Activated T-helper 1 cell treated with anti-CD3 and anti-CD28 coated beads, Interleukin-2, amount 50 U/mL, for 16 hours (primary cell): ENCODE measurements at places on chromosomes 2 and 18.

DNA sequence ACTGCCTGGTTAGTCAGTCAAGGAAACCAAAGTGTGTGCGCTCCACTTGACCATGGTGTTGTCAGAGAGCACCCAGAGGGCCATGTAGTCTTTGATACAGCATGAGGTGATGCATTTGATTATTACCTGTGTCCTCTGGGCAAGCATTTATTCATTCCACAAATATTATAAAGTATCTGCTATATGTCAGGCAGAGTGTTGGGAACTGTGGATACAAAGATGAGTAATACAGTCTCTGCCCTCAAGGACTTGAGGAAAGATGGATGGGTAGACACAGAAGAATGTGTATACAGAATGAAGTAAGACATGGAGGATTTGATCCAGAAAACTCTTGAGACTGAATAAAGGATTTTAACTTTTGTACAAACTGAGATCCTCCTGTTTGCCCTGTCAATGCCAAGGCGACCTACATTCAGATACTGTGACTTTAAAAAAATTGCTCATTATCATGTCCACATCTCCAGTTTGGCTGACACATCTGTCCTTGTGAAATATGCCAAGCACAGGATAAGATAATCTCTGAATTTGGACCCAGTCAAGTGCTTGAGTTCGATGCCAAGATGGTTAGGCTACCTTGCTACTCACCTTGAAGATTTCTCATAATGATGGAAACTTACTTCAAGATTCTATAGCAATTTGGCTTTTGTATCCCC lies 50.8 kb downstream of the ACYP2 start:
- no peak for DNase-seq

DNA sequence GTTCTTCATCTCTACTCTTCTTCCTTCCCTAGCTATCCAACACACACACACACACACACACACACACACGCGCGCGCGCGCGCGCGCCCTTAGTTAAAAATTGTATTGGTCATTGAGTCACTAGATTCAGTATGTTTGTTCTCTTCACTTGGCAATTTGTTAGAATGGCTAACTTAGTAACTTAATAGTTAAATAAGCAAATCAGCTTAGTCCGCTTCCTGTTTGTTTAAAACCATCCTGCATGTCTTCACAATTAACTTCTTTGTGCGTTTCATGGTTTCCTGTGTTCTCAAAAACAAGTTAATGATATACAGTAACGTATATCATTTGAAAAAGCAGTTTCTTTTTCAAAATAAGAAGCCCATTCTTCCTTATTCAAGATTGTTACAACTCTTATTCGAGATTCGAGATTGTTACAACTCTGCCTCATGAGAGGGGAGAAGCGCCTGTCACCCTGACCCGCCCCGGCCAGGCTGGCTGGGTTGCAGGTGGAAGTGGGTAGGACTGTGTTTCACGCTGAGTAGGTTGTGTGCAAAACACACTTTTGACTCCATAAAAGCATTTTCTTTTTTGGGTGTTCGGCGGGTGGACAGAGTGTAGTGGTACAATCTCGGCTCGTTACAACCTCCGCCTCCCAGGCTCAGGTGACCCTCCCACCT lies 9.5 kb upstream of the CNNM3 start:
- peak; percentile 9 for DNase-seq

DNA sequence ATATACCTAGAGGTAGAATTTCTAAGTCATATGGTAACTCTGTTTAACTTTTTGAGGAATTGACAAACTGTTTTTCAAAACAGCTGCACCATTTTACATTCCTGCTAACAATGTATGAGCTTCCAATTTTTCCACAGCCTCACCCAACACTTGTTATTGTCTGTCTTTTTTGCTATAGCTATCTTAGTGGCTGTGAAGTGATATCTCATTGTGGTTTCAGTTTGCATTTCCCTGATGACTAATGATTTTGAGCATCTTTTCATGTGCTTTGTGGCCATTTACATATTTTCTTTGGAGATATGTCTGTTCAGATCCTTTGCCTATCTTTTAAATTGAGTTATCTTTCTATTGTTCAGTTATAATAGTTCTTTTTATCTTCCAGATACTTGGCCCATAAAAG lies 273.8 kb downstream of the AGPS start:
- no peak for DNase-seq

GRCh38 chr2:200484934-200485333 lies 24.9 kb downstream of the KCTD18 start:
- no peak for DNase-seq

DNA sequence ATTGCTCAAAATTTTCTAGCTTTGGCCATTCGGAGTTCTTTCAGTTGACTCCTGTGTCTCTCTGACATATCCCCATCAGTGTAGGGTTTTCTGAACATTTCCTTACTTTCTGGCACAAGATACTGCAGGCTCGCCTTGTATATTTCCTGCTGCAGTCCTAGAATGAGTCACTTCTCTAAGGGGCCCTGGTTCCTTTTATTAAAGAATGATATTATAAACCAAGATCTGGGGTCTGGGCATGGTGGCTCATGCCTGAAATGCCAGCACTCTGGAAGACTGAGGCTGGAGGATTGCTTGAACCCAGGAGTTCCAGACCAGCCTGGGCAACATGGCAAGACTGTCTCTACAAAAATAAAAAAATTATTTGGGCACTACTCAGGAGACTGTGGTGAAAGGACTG lies 3.0 kb upstream of the RPL37A start:
- DNase-seq: no peak

GRCh38 chr18:52615943-52616342 lies 275.9 kb downstream of the DCC start:
- no peak for DNase-seq
